ENCODE measurements at places on chromosomes 12 and 14. TPM values are rescaled to one million over a fixed set of nuclear protein-coding genes. Genes with fewer than 3 reads are reported as not detected.

The PMEL gene
- 1.00 TPM for total RNA-seq

DNA sequence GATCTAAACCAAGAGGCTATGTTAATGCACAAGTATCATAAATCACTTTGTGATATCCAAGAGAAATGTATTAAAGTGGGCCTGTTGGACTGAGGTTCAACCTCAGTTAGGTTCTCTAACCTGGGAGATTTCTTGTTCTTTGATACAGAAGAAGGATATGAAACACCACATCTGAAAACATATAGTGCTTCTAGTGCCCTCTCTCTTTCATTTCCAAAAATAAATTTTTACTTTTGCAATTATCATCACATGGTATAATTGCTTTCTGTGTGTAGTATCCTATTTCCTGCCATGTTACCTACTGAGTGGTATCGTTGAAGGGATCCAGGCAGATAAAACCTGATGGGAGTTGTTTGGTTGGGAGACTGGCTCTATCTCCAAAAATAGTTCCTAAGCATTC, 264.9 kb downstream of the CCER1 start:
- DNase-seq = no peak

- no peak for DNase-seq
These were observed 239.3 kb downstream of the MED13L start for GRCh38 chr12:116037941-116038837.

DNA sequence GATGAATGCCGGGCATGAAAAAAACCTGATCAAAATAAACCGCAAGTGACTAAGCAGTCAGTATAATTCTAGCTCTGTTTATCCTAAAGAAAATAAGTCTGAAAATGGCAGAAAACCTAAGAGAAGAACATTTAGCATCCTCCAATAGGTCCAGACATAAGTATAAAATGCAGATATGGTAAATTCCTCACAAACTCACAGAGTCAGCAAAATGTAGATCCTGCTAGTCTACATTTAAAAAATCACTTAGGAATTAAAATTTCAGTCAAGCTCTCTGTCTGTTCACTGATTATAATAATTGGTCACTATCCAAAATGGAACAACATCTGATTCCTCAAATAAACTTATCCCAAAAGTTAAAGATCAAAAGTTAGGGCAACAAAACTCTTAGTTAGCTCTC, 95.1 kb downstream of the DIO2 start:
- no peak for DNase-seq

DNA sequence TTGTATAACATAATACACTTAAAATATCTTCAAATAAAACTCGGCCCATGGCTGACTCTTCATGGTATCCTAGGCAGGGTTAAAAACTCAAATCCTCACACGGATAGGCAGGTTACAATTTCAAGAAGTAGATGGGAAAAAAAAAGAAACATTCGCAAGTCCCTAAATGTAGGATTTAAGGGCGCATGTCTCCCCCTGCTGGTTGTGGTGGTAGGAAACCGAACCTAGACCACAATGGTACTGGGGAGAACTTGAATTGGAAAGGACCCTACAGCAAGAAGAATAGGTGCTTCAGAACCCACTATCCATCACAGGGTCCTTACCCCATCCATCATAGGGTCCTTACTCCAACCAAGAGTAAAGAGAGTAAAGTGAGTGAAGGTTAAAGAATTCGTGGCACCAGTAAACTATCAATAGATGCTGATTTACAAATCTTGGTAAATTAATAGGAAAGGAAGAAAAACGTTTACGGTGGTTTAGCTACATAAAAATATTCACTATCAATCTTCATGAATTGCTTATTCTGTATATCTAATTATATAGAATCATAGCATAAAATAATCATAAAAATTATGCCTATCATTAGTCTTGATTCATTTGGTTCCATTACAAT, 3.3 kb upstream of the CIPC start:
- peak; percentile 84 for DNase-seq

The TMTC3 gene
- total RNA-seq = 7.3 TPM

The FGD4 gene
- total RNA-seq = 0.09 TPM

The KCNK13 gene
- not detected for total RNA-seq

DNA sequence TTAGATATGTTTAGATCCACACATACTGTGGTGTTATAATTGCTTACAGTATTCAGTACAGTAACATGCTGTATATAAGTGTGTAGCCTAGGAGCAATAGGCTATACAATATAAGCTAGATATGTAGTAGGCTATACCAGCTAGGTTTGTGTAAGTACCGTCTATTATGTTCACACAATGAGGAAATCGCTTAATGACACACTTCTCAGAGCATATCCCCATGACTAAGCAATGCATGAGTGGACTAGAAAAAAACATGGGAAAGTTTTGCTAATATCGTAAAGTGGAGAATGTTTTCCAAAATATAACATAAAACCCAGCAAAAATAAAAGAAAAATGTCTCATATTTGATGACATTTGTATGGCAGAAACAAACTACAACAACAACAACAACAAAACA, 27.3 kb downstream of the AKAP3 start:
- DNase-seq = no peak

DNA sequence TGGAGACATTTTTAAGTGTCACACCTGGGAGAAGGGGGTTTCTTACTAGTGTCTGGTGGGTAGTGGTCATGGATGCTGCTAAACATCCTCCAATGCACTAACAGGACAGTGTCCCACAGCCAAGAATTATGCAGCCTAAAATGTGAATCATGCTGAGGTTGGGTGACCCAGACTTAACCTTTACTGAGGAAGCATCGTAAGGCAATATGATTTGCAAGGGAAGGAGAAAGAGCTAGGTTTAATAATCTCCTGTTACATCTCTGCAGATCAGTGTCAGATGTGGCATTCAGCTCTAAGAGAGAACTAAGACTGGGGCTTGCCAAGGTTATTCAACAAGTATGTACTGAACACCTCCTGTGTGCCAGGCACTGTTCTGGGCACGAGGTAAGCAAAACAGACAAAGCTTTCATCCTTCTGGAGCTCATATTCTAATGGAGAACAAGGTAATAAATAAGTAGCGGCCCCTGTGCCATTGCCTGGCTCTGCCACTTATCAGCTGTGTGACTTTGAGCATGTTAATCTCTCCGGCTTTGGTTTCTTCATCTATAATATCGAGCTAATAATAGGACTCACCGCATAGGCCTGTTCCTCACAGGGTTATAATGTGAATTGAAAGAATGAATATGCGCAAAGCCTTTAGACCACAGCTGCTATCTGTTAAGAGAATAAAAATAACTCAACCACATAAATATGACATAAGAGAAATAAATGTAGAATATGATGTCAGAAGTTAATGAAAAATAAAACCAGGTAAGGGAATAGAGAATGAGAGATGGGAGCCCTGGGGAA, 13.5 kb upstream of the GOLGA5 start:
- no peak for DNase-seq

- no peak for DNase-seq
These were observed 40.1 kb downstream of the NGB start for GRCh38 chr14:77230914-77231313.

The ACRBP gene
- total RNA-seq = 6.1 TPM

The YARS2 gene
- 14.5 TPM for total RNA-seq

DNA sequence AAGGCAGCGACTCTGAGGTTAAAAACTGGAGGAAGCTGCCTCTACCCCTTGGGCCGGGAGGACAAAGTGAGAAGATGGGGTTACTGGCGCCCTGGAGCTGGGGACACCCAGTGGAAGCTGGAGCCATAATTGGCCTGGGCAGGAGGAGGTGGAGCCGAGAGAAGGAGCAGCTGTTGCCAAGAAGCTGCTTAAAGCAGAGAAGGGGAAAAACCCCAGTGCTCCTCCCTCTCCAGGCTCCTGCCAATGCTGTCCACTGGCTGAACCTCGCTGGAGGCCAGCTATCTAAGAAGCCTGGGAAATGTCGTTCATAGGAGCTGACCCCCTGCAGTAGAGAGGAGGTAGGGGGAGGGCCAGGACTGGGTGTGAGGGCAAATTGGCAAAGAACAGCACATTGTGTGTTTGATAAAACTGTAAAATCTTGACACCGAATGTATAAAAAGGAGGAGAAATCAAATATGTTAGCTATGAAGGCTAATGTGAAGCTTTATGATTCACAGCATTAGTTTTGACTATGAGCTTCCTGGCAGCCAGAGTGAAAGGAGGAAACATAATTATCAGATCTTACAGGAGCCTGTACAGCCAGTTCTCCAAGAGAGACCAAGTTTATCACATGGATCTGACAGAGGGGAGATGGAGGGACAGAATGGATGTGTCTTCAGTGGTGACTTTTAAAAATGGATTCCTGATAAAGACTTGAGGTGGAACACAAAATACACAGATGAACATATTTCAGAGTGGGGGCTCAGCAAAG, 9.5 kb downstream of the HHIPL1 start:
- DNase-seq = no peak

DNA sequence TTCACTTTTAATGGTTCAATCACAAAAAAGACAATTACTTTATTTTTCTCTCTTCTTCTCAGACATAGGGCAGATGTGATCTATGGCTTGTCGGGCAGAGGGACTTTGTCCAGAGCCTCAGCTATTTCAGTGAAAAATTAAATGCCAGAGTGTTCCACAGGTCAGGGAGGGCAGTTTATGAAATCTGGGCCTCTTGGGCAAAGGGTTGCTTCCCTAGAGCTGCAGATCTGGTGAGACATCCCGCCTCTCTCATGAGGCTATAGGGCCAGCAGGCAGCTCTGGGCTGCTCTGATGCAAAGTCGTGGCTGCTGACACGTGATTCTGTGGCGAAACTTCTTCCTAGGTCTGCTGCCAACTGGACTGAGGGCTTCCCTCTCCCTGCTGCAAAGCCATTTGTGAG, 6.0 kb downstream of the CLMN start:
- DNase-seq = no peak

GRCh38 chr14:44497148-44497547, 9.9 kb downstream of the FSCB start:
- DNase-seq = no peak

GRCh38 chr12:108668063-108668462, 34.4 kb upstream of the SELPLG start:
- no peak for DNase-seq

The OR6S1 gene
- total RNA-seq = not detected
